GM23338 (cell line): ENCODE measurements at places on chromosomes 6 and 20. TPM values are rescaled to one million over a fixed set of nuclear protein-coding genes. Genes with fewer than 3 reads are reported as not detected.

DNA sequence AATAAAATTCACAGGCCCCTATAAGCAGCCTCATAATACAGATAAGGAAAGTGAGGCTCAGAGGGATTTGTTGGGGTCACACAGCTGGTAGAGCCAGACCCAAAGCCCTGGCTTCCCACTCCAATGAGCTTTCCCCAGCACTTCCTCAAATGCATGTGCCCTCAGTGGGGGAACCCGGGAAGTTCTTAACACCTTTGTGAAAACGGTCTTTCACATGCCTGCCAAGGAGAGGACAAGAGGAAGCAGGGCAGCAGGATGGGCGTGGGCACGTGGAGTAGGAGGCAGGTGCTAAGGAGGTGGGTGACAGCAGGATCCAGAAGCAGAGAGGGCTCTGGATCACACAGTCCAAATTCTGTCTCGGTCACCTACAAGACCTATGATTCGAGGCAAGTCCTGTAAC is 598 bp downstream of the PI16 start:
- DNase-seq = no peak

GRCh38 chr6:40907198-40907701 is 131.8 kb downstream of the UNC5CL start:
- DNase-seq = peak; percentile 9

GRCh38 chr6:90384720-90385119 is 88.1 kb upstream of the BACH2 start:
- DNase-seq = peak; percentile 41

DNA sequence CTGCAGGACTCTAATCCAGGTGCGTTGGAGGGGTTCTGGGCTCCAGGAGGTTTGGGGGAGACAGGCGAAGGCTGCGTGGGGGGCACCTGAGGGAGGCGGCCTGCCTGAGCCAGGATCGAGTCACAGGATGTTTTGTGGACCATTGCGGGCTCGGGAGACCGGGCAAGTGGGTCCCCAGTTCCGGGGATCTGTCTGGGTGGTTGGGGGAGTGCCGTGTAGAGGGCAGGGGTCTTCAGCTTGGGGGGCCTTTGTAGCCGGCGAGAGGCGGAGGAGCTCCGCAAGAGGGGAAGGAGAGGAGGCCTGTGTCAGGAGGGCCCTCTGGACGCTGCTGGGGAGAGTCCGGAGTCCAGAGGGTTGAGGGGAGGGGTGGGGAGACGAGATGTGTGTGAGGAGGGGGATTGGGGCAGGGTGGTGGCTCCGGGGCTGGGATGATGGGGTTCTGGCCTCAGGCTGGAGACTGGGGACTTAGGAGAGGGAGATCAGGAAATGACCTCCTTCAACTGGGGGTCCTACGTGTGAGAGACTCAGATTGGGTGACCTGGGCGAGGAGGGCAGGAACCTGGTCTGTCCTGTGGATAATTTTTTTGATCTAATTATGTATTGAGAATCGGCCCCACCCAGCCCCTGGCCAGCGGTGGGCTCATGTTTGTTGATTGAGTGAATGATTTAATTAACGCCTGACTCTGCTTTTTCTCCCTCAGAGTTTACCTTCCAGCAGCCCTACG is 505 bp downstream of the SNAI1 start:
- DNase-seq = no peak

GRCh38 chr6:46509063-46509462 is 17.8 kb upstream of the RCAN2 start:
- no peak for DNase-seq

- DNase-seq = no peak
Observed at GRCh38 chr6:19303383-19303782, 533.8 kb upstream of the ID4 start.

DNA sequence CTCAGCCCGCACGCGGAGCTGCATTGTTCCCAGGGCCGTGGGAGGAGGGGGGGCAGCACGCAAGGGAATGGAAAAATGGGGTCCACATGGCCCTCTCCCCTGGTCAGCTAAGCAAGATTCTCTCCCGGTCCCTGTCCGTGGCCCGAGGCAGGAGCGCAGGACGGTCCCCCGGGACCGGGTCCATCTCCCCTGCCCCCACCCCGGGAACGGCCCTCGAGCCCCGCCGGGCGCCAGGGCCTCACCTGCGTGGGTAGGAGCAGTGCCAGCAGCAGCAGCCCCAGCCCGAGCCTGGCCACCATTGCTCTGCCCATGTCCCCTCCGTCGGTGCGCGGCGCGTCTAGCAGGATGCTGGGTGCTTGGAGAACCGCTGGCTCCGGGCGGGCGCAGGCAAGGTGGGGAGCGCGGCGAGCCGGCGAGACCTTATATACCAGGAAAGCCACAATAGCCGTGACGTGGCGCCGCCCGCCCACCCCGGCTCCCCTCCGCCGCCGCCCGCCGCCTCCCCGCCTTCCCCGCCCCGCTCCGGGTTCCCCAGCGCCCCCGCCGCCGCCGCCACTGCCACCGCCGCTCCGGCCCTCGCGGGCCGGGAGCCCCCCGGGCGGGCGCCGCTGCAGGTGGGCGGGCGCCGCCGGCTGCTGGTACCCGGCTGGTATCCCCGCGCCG is at the start of gene CD24:
CD24 (minus strand) TSS at position 394 of the 663 bp plus-strand sequence; CDS start at position 311, 83 bp downstream.
- peak; percentile 81 for DNase-seq

GRCh38 chr20:24704899-24705298 is 235.5 kb downstream of the SYNDIG1 start:
- DNase-seq = no peak

GRCh38 chr6:19934996-19935591 is 97.9 kb downstream of the ID4 start:
- DNase-seq = no peak

DNA sequence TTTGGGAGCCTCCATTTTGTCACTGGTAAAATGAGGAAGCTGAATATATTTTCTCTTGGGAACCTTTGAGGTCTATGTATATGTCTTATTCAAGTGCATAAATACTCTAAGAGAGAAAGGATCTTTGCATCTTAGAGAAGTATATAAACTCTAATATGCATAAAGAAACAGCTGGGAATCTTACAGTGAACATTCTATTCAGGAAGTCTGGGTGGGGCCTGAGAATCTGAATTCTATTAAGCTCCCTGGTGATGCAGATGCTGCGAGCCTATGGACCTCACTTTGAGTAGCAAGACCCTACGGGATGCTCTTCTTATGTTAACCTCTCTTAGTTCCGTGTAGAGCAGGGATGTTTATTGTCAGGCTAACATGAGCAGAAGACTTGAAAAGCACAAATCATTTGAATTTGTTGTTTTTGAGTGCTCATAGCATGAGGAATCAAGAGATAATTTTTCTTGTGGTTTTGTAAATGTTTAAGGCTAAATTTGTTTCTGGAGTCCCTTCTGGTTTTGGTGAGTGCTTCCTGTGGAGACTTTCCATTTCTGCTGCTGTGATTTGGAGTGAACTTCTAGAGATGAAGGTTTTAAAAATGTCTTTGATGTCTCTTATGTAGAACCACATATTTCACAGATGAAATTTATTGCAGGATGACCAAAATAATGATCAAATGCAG is 281.2 kb upstream of the JAG1 start:
- no peak for DNase-seq

DNA sequence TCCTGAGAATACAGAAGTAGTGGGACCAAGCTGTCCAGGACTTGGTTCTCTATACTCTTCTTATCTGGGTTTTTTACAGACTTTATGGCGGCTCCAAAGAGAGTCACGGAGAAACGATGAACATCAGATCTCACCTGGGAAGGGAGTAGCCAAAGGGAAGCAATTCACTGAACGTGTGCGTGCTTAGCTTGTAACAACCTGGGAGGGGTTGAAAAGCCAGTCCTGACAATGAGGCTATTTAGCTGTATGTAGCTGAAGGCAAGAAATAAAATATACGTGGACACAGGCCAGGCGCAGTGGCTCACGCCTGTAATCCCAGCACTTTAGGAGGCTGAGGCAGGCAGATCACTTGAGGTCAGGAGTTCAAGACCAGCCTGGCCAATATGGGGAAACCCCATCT is 18.2 kb upstream of the RBL1 start:
- no peak for DNase-seq

GRCh38 chr6:6582131-6582530 is 6.4 kb upstream of the LY86 start:
- no peak for DNase-seq

- DNase-seq = no peak
Observed at GRCh38 chr6:729606-730320, 36.8 kb upstream of the EXOC2 start.

UCKL1 gene
- 82.5 and 89.3 TPM in 2 replicates for polyA plus RNA-seq

MAS1 gene
- polyA plus RNA-seq = not detected in 2 replicates

CFAP206 gene
- not detected in 2 replicates for polyA plus RNA-seq

C4A gene
- 0.48 TPM in 1 of 2 replicates, not detected in the other for polyA plus RNA-seq

ALDH8A1 gene
- 0.12 TPM in 1 of 2 replicates, not detected in the other for polyA plus RNA-seq

CFB gene
- polyA plus RNA-seq = 0.86 TPM in 1 of 2 replicates, not detected in the other

RAET1G gene
- not detected in 2 replicates for polyA plus RNA-seq

ABHD16B gene
- not detected in 2 replicates for polyA plus RNA-seq

EPB41L1 gene
- polyA plus RNA-seq = 24.1 and 29.9 TPM in 2 replicates

RAD21L1 gene
- 0.38 and 0.95 TPM in 2 replicates for polyA plus RNA-seq

RNF39 gene
- 0.50 and 1.1 TPM in 2 replicates for polyA plus RNA-seq

DNAH8 gene
- 0.02 TPM in 1 of 2 replicates, not detected in the other for polyA plus RNA-seq

GATA5 gene
- polyA plus RNA-seq = 0.31 and 0.60 TPM in 2 replicates

BCAS4 gene
- polyA plus RNA-seq = 22.0 and 24.8 TPM in 2 replicates

PTK6 gene
- 0.07 TPM in 1 of 2 replicates, not detected in the other for polyA plus RNA-seq

C20orf202 gene
- polyA plus RNA-seq = 0.17 TPM in 1 of 2 replicates, not detected in the other

DEFB128 gene
- polyA plus RNA-seq = not detected in 2 replicates
